ENCODE measurements at places on chromosomes 6 and 20. TPM values are rescaled to one million over a fixed set of nuclear protein-coding genes. Genes with fewer than 3 reads are reported as not detected.

TPD52L1 gene
- 324 TPM for total RNA-seq

SLPI gene
- 458 TPM for total RNA-seq

HUS1B gene
- 1.9 TPM for total RNA-seq

DYNLT2 gene
- 0.68 TPM for total RNA-seq

TRIM10 gene
- not detected for total RNA-seq

B3GAT2 gene
- total RNA-seq: under 0.01 TPM

RAET1L gene
- 9.3 TPM for total RNA-seq

SLC13A3 gene
- total RNA-seq: 3.3 TPM

CLVS2 gene
- total RNA-seq: not detected

RAET1G gene
- total RNA-seq: 65.6 TPM

ZC3H12D gene
- total RNA-seq: 0.07 TPM

BPIFB1 gene
- total RNA-seq: 3.3 TPM

ULBP3 gene
- total RNA-seq: 9.8 TPM

AARS2 gene
- total RNA-seq: 23.0 TPM

FITM2 gene
- total RNA-seq: 6.8 TPM

MYCT1 gene
- total RNA-seq: under 0.01 TPM

SFTA2 gene
- not detected for total RNA-seq

PHF3 gene
- total RNA-seq: 80.0 TPM

ZNF165 gene
- 7.5 TPM for total RNA-seq

LY6G6F gene
- not detected for total RNA-seq

MOXD1 gene
- total RNA-seq: 0.07 TPM

CST9 gene
- total RNA-seq: not detected

RTN4IP1 gene
- 8.3 TPM for total RNA-seq

PRRT1 gene
- total RNA-seq: not detected

RSPO3 gene
- not detected for total RNA-seq

TBC1D7 gene
- 44.8 TPM for total RNA-seq

HLA-F gene
- total RNA-seq: 12.5 TPM

TMEM239 gene
- not detected for total RNA-seq

SNAP25 gene
- not detected for total RNA-seq

COL21A1 gene
- 9.9 TPM for total RNA-seq

ALDH8A1 gene
- 0.36 TPM for total RNA-seq

EDN3 gene
- not detected for total RNA-seq

ARG1 gene
- under 0.01 TPM for total RNA-seq

DUSP22 gene
- total RNA-seq: 35.3 TPM

PROKR2 gene
- not detected for total RNA-seq

SOX18 gene
- total RNA-seq: not detected

MRPL18 gene
- total RNA-seq: 59.2 TPM

EYS gene
- not detected for total RNA-seq

FHL5 gene
- total RNA-seq: not detected

KIF16B gene
- 33.7 TPM for total RNA-seq

ENPP4 gene
- total RNA-seq: 1.2 TPM
